ENCODE measurements at places on chromosomes 12 and 14.

DNA sequence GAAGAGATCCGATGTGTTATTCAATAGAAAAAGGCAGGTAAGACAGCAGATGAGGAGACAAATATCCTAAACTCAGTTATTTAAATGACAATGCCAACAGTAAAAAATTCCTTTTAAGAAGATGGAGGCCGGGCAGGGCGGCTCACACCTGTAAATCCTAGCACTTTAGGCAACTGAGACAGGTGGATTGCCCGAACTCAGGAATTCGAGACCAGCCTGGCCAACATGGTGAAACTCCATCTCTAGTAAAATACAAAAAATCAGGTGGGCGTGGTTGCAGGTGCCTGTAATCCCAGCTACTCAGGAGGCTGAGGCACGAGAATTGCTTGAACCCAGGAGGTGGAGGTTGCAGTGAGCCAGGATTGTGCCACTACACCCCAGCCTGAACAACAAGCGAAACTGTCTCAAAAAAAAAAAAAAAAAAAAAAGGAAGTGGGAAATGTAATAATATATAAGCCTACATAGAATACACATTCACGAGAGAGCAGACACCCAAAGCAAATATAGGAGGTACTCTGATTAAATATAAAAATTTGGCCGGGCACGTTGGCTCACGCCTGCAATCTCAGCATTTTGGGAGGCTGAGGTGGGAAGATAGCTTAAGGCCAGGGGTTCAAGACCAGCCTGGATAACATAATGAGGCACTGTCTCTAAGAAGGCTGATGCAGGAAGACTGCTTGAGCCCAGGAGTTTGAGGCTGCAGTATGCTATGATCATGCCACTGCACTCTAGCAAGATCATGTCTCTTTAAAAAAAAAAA, 19.0 kb downstream of the CORO1C start:
- DNase-seq, result no peak

- DNase-seq, result peak; percentile 79
These were observed 1100.6 kb downstream of the GALC start for GRCh38 chr14:86892152-86892956.

GRCh38 chr14:42556551-42556950, 949.9 kb downstream of the LRFN5 start:
- DNase-seq, result no peak

DNA sequence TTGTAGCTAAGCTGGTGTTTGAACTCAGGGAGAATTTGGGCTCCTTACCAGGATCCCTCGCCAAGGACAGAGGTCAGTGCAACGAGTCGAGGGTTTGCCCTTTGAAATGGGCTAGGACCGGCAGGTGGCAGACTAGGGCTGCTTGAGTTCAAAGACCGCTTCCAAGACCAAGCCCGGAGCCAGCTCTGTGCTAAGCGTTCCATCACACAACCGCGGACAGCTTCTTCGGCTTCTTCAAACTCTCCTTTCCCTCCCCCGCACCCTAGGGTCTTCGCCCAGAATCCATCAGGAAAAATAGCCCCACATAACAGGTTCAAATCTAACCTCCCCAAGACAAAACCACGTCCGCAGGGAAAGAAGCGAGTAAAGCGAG, 705 bp upstream of the FLVCR2 start:
- DNase-seq, result peak; percentile 73

GRCh38 chr12:43544703-43545102, 7.3 kb downstream of the ADAMTS20 start:
- DNase-seq, result no peak

- peak; percentile 8 for DNase-seq
These were observed 30.4 kb downstream of the DLGAP5 start for GRCh38 chr14:55160989-55161388.

- DNase-seq, result no peak
These were observed 31.5 kb downstream of the ABCB9 start for GRCh38 chr12:122934722-122935121.

- no peak for DNase-seq
These were observed 9.3 kb upstream of the OAS3 start for GRCh38 chr12:112928978-112929377.

GRCh38 chr14:34616360-34616759, 13.6 kb downstream of the SNX6 start:
- DNase-seq, result no peak

DNA sequence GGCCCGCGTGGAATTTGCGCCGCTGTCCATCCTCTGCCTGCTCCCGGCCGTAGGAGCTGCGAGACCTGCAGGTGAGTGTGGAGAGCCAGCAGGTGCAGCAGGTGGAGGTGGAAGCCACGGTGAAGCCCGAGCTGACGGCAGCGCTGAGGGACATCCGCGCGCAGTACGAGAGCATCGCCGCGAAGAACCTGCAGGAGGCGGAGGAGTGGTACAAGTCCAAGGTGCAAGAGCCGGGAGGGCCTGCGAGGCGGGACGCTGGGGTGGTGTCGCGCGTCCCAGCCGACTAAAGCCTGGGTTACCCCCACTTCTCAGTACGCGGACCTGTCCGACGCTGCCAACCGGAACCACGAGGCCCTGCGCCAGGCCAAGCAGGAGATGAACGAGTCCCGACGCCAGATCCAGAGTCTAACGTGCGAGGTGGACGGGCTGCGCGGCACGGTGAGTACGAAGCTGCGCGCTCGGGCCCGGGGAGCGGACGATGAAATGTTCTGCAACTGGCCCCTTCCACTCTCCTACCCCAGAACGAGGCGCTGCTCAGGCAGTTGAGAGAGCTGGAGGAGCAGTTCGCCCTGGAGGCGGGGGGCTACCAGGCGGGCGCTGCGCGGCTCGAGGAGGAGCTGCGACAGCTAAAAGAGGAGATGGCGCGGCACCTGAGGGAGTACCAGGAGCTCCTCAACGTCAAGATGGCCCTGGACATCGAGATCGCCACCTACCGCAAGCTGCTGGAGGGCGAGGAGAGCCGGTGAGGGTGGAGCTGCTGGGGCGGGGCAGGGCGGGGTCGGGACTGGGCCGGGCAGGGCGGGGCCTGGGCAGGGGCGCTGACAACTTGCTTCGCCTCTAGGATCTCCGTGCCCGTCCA, 2.1 kb downstream of the PRPH start:
- DNase-seq, result peak; percentile 48

GRCh38 chr14:78405079-78405856, 235.1 kb downstream of the NRXN3 start:
- DNase-seq, result no peak

DNA sequence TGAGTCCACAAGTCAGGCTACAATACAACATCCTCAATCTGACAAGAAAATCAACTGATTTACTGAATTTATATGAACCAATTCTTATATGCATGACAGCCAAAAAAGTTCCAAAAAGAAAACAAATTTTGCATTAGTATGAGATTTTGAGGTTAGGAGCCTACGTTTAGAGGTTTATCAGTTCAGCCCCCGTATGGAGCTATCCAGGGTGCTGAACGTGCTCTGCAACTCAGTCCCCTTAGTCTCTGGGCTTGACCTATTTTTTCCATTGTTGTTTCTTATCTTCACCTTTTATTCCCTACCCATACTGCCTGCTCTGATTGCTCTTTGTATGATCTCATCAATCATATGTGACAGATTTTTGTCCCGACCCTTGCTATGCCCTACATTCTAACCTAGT, 693.0 kb downstream of the NRXN3 start:
- peak; percentile 4 for DNase-seq

DNA sequence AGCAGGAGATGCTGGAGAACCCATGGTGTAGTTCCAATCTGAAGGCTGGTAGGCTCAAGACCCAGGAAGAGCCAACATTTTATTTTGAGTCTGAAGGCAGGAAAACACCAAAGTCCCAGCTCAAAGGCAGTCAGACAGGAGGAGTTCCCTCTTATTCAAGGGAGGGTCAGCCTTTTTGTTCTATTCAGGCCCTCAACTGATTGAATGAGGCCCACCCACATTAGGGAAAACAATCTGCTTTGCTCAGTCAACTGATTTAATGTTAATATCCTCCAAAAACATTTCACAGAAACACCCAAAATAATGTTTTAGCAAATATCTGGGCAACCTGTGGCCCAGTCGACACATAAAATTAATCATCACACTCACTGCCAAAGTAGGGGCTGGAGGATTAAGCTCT, 130.8 kb downstream of the LMNTD1 start:
- no peak for DNase-seq

DNA sequence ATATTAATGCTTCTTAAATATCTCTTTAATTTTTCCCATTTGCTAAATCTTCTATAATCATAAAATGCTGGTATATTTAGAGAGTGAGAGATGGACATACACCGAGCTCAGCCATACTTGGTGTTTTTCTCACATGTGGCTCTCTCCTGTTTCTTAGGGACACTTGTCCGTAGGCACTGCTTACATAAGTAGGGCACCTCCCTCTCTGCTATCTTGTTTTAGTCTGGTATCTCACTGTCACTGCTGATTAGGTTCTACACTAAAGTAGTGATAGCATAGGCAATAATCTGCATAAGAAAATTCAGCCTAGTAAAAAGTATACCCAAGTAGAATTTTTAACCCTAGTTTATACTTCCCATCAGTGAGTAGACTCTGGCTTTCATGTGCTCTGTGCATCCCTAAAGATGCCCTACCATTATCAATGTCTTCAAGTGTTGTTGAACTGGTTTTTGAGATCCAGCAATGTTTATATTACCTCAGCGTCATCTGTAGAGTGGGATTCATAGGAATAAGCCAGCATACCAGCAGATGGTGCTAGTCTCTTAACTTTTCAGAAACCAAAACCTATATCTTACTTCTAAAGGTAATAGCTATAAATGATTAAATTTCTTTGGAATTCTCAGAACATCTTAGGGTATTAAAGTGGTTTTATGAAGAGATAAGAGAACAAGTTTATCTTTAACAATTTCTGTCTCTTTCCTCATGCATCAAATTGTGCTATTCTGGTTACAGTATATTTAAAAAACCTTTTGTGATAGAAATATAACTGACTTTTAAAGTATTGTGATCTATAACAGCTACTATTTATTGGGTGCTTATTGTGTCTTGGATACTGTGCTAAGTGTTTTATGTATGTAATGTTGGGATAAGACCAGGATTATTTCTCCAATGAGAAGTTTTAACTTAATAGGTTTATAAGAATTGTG, 32.9 kb downstream of the ARID2 start:
- peak; percentile 28 for DNase-seq

DNA sequence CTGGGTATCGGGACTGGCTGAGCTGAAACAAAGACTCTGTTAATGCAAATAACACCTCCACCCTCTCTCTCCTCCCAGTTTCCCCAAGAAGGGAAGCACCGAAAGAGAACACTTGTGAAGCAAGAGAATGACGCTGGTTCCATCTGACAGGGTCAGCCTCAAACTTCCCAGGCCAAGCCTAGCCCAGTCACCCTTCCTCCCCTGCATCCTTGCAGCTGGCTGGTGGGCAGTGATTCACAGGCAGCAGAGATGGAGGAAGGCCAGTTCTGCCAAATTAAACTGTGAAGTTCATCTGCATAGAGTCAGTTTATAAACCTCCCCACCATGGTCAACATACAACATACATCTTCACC, 2.8 kb downstream of the LRRC74A start:
- DNase-seq, result no peak

DNA sequence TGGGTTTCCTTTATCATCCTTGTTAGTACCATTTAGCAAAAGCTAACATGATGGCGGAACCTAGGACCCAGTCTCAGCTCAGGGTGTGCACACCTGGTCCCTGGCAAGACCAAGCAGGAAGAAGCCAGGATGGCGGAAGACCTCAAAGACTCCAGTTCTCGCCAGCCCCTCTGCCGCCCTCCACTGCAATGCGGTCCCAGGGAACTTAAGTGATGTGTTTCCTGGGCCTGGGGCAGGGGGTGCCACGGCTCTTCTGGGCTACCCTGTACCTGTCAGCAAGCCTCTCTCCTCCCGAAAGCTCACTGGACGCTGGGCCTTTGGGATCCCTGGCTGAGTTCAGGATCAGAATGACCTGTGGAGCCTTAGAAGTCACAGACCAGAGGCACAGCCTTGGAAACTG, 71.3 kb downstream of the FBXL14 start:
- DNase-seq, result no peak

DNA sequence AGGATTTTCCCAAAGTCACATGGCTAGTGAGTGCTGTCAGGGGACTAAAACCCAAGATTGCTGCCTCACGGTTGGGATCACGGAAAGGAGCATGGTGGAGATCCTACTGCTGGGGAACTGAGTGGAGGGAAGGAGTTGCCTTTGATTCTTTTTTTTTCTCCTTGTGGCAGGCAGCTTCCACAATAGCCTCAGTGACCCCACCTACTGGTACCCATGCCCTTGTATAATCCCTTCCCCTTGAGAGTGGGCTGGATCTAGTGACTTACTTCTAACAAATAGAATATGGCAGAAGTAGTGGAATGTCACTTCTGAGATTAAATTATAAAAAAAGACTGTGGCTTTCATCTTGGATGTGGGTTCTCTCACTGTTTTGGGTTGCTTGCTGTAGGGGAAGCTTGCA, 135.7 kb downstream of the DICER1 start:
- no peak for DNase-seq

- no peak for DNase-seq
These were observed 2.6 kb upstream of the RDH11 start for GRCh38 chr14:67698179-67698578.

- DNase-seq, result no peak
These were observed 825.7 kb downstream of the AACS start for GRCh38 chr12:125890971-125891370.

- DNase-seq, result peak; percentile 77
These were observed 795 bp downstream of the STAT6 start for GRCh38 chr12:57110104-57111030.

- DNase-seq, result no peak
These were observed 59.4 kb downstream of the TTC9 start for GRCh38 chr14:70700955-70701585.

DNA sequence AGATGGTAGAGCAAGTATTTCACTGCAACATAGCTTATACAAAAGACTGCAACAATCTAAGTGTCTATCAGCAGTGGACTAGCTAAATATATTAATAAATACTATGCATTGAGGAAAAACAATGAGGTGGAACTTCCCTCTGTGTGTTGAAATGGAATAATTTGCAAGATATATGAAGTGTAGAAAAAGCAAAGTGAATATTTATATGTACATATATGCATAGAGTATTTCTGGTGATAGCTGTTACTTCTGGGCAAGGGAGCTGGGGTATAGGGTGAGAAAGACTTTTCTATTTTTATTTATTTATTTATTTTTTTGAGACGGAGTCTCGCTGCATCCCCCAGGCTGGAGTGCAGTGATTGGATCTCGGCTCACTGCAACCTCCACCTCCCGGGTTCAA, 33.9 kb downstream of the DNAL1 start:
- DNase-seq, result no peak

DNA sequence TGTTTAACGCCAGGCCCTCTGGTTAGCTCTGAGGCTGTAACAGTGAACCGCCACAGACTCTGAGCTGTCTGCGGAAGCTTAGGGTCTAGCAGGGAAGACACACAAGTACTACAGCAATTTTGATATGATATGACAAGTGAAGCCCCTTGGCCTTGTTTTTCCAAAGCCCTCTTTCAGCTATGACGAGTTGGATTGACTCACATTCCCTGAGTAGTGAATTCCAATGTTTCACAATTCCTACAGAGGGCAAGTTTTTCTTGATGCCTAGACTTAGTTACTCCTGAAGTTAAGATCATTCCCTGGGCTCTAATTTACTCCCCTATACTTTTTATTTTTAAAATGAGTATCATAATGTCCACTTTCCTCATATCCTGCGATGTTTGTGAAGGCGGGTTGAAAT, 53.3 kb upstream of the CISTR start:
- DNase-seq, result no peak

- no peak for DNase-seq
These were observed 195.7 kb upstream of the NEDD1 start for GRCh38 chr12:96711364-96711763.

All from HepG2 (cell line).